ENCODE measurements at places on chromosomes 13 and 19.
A peak's percentile ranks its signal among the peaks of the same experiment; 100 is the strongest.

DNA sequence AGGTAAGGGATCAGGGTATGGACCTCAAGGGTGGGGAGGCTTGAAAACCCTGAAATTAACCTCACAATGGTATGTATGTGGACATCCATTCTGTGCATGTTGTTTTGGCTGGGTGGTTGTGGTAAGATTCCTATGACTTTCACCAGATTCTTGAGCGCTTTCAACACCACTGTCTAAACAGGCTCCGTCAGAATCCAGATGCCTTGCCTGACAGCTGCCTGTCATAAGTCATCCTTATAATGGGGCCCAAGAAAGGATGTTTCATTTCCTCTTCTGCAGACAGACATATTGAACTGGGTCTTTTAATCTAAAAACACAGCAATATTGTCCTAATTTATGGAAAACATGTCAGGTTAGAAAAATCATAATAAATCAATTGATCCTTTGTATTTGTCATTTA is 41.3 kb downstream of the ALOX5AP start:
- no peak for DNase-seq

GRCh38 chr13:73387318-73387717 is 328.5 kb downstream of the KLF5 start:
- no peak for DNase-seq

DNA sequence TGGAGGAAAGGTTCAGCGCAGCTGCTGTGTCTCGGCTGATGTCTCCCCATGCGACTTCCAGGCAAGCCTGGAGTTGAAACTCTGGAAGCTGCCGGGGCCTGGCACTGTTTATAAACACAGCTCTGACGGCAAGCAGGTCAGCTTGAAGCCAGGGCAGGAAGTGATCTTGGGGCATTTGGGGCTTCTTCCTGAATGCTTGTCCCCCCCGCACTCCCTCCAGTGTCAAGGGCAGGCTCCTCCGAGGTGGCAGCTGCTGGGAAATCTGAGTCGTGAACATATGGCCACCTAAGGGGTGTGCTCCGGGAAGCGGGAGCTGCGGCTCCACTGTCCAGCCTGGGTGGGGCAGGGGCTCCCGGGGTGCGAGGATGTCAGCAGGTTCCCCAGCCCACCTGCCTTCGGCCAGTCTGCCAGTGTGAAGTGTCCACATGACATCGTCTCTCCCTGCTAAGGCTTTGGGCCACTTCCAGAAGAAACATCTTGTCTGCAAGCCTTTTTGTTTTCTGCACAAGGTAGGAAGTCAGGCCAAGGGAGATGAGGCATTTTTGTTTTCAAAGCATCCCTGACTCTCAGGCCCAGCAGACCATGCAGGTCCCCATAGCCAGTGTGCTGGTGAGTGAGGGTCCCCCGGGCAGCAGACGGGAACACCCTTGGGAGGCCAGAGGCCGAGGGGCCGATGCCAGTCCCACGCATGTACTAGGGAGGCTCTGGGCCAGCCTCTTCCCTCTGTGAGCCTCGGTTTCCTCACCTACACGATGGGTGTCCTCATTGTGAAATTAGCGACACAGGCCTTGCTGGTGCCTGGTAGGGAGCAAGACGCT is 2.7 kb downstream of the PIAS4 start:
- DNase-seq = no peak

GRCh38 chr19:49213791-49214190 is 56.2 kb downstream of the TRPM4 start:
- no peak for DNase-seq

DNA sequence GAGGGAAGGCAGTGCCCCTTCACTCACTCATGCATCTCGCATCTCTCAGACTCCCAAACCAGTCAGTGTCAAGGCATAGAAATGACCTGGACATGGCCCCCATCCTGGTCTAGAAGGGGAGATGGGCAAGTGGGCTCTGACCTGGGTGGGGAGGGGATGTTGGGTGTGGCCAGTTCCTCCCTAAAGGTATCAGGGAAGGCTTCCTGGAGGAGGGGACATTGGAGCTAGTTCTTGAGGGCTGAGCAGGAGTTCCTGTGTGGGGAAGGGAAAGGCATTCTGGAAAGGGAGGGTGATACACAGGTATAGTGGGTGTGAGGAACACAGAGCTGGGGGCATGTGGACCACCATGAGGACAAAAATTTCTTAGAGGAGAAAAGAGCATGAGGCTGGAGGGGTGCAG is 4.0 kb downstream of the IL4I1 start:
- no peak for DNase-seq

- no peak for DNase-seq
Observed at GRCh38 chr13:105165449-105166125, 1369.9 kb downstream of the EFNB2 start.

DNA sequence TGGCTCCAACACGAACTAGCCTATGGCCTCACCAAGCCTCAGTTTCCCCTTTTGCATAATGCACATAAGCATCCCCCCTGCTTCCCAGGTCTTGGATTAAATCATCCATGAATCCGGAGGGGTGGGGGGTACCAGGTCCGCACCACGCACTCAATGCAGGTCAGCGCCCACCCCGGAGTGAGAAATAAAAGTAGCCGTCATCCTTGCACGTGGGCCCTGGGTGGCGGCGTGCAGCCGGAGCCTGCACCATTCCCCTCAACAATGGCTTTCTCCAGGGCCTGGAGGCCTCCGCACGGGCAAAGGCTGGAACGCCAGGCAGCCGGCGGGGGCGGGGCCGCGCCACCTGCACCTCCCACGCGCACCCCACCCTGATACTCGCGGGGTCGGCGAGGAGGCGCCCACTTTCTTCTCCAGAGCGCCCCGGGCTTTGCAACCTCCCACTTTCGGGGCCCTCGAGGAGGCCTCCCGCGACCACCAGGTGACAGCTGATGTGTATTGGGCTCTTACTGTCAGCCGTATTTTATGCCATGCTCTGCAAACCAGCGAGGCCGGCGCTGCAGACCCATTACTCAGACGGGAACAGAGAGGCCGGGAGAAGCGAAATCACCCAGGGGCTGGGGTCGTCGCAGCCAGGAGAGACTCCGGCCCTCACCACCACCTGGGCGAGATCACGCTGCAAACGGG is 767 bp upstream of the GADD45B start:
- peak; percentile 37 for DNase-seq

DNA sequence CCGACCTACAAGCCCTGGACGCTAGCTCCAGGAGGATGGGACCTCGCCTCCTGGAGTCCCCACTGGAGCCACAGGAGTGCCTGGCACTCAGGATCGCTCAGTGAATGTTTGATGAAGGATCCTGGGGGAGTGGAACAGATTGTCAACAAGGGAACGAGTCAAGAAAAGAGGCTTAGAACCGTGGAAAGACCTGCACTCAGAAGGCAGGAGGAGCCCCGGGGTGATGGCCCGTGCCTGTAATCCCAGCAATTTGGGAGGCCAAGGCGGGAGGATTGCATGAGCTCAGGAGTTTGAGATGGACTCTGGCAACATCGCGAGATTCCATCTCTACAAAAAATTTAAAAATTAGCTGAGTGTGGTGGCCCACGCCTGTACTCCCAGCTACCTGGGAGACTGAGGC is 38.9 kb downstream of the ATP12A start:
- DNase-seq = no peak

DNA sequence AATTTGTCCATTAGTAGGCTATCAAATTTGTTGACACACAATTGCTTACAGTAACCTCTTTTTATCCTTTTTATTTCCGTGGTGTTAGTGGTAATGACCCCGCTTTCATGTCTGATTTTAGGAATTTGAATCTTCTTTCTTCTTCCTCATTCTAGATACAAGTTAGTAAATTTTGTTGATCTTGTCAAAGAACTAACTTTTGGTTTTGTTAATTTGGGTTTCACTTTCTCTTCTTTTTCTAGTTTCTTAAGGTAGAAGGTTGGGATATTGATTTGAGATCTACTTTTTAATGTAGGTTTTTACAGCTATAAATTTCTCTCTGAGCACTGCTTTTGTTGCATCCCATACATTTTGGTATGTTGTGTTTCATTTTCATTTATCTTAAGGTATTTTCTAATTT is 53.3 kb upstream of the SLC7A1 start:
- DNase-seq = no peak

DNA sequence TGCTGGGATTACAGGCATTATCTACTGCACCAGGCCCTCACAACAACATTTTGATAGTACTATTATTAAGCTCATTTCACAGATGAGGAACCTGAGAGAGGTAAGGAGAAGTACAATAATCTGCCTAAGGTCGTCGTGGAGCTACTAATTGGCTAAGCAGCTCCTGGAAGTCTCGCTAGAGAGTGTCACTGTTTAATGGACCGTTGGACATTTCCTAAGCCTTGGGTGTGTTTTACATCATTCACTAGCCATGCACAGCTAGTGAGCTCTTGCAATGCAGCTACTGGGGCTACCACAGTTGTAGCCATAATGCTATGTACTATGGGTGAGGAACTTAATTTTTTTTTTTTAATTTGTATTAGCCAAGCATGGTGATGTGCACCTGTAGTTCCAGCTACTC is 34.0 kb upstream of the OR1M1 start:
- no peak for DNase-seq

DNA sequence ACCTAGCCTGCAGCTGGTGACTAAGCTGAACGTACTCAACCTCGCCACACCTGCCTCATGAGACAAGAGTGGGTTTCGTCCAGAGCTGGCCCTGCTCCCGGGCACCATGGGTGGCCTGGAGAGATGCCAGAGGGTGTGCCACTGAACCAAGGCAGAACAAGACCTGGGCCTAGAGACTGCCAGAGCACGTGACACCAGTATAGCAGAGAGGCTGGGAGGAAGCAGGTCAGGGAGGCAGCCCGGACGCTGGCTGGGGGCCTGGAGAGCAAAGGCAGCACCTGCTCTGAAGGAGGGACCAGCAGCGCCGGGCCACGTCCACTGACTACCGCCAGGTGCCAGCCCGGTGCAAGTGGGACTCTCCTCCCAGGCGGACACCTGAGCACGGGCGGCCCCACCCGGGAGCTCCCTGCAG is 7.3 kb upstream of the C13orf46 start:
- DNase-seq = no peak

DNA sequence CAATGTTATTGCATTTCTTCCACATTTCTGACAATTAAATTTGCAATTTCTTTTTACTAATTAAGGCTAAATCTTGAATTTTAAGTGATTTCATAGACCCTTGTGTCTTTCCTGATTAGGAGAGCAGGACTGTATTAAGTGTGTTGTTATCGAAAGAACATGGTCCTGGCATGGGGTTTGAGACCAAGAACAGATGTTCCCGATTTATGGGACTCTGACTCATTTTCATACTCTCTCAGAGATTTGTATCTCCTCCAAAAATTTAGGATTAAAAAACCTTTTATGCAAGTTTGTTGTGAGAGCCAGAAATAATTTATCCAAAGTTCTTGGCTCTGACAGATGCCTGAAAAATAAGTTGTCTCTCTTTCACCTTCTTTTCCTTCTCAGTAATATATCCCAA is 589.3 kb upstream of the ARGLU1 start:
- DNase-seq = no peak

DNA sequence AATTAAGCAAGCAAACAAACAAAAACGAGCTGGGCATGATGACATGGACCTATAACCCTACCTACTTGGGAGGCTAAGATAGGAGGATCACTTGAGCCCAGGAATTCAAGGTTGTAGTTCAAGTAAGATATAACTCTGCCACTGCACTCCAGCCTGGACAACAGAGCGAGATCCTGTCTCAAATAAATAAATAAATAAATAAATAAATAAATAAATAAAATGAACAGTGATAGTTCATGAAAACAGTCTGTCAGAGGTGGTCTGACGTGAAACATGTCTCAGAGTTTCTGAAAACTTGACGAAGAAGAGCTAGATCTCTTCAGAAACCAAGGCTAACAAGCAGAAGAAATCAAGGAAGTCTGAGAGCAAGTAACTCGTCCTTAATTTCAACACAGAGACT is 188.8 kb upstream of the GPC6 start:
- DNase-seq = no peak

GRCh38 chr19:13082192-13083007 is 20.3 kb downstream of the LYL1 start:
- DNase-seq = no peak

DNA sequence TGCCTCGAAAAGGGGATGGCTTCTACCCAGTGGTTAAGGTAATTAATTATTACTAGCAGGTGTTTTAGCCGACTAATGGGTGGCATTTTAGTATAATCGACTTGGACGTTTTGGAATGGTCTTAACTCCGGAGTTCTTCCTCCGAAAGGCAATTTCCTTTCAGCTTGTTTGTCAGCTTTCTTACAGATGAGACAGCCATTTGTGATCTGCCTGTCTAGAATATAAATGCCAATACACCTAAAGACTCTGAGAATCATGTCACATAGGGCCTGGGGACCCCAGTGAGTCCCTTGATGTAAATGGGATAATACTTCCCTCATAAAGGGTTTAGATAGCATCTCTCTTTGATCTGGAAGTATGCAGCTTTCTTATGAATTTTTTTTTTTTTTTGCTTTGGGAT is 41.9 kb upstream of the PSG9 start:
- DNase-seq = no peak

GRCh38 chr19:3006075-3006767 is 22.9 kb downstream of the TLE2 start:
- no peak for DNase-seq

DNA sequence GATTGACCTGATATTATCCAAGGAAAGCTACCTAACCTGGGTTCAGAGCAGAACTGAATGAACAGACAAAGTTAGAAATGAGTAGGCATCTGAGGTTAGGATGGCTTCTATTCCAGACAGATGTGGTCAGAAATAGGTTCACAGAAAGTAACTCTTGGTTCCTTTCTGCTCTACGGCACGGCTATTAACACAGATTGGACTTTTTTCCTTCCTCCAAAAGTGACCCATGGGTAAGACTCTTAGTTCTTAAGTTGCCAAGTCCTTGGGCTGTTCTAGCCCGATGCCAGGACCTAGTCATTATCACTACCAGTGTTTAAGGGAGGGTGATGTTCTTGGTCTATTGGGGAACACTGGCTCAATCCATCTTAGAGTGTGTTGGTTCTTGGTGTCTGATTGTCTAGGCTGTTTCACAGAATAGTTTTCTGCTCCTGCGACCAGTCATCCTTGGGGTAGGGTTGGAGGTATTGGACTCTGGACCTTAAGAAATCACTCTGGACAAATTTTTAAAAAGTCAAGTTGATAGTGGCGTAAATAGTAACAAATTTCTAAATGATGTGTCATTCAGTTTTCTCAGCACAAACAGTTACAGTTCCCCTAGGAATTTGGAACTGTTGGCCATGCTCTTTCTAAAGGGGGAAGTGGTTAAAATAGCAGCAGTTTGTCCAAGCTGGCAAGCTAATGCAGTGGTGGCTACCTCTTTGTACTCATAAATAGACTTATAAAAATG is 60.1 kb upstream of the MYCBP2 start:
- no peak for DNase-seq

DNA sequence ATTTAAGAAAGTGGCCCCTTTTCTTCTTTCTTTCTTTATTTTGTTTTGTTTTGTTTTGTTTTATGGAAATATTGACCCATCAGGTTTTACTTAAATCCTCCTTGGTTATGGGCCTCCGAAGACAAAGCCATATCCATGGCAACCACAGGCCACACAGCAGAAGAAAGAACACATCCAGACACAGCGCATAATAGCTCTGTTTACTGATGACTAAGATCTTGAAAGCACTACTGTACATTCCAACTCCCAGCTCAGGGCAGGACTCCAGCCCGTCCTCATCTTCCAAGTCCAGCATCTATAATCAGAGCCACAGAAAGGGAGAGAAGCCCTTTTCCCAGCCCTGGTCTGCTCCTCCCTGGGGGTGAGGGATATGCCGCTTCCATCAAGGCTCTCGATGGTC is 84.3 kb downstream of the NUFIP1 start:
- no peak for DNase-seq
